ENCODE measurements at places on chromosomes 1 and 21.

DNA sequence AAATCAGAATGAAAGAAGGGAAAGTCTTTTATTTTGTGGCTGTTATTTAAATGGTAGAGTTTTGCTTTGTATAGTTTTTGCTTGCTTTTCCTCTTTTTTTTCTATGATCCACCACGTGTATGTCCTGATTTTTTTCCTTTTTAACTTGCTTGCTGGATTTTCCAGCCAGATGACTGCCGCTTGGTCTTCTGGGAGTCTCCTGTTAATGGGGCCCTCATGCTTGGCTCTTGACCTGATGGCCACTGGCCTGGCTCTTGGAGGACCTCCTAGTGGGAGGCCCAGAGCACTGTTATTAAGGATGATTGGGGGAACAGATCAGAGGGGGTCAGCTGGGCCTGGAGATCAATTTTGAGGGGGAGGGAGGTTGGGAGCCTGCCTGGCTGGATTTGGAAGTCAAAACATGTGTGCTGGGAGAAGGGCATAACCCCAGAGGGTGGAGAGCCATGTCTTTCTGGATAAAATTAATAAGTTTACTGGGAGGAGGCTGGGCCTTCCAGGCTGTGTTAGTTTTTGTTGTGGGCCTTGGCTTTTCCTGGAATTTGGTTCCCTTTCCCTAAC lies 1.2 kb downstream of the FGGY start:
- DNase-seq = no peak

DNA sequence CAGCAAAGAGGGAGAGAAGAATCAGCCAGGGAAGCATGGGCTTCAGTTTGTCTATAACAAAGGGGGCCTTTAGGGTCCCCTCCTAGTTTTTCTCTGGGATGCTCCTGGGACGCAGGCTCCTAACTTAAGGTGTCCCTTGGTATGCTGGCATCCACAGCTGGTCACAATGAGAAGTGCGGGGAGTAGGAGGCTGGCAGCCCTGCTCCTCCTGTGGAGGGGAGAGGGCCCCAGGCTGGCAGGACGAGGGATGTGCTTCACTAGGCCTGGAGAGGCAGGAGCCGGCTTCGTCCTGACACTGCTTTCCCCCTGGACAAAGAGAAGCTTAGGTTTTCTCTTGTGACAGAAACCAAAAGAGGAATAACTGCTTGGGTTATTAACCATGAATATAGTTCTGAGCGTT lies 67.6 kb downstream of the NENF start:
- no peak for DNase-seq

DNA sequence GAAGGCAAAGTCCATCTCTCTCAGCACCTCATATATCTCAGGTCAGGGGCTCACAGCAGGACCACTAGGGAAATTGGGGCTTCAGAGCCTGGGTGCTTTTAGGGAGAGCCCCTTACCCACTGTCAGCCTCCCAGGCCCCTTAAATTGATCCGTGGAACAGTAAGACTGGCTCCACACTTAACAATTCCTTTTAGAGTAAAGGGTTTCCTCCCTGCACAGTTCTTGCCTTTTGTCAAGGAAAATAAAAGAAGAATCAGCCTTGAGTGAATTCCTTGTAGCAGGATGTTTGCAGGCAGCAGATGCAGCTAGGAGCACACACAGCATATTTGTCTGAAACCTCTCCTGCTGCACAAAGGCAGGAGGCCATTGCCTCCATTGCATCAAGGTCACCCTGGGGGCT lies 184.9 kb downstream of the SEC16B start:
- DNase-seq = no peak

DNA sequence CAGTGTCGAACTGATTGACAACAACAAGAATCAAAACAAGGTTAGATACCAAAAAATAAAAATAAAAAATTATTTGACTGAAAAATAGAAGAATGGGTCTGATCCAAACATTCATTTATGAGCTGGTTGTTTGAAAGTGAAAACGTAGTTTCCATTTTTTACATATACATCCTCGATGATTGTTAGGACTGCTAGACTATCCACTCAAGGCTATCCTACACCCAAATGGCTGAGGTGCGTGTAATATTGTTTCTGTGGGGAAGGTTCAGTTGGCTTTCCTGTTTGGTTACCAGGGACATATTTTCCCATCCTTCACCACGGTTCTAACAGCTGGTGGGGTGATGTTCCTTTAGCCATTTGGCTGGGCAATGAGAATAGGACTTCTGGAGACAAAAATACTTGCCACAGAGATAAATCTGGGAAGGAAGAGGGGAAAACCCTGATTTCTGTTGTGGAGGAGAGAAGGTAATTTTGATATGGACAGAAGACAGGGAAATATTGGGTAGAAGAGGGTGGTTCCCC lies 66.3 kb downstream of the MAP3K7CL start:
- DNase-seq = no peak

DNA sequence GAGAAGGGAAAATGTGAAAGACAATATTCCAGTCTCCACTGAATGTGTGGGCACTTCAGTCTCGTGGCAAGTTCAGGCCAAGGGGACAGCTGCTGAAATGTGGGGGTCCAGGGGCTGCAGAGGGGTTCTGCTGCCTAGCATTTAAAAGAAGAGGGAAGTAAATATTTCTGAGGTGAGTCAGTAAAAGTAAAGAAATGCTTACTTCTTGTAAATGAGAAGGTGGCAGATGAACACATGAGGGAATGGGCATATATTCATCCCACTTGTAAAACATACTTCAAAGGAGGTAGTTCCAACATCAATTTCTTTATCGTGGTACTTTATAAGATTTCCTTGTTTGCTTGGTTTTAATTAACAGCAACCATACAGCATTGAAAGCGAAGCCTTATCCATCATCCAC lies 63.1 kb upstream of the HIVEP3 start:
- DNase-seq = no peak

All from HEK293T (cell line).